Breast epithelium (tissue), 4 donors: ENCODE measurements at places on chromosomes 2 and 18.

DNA sequence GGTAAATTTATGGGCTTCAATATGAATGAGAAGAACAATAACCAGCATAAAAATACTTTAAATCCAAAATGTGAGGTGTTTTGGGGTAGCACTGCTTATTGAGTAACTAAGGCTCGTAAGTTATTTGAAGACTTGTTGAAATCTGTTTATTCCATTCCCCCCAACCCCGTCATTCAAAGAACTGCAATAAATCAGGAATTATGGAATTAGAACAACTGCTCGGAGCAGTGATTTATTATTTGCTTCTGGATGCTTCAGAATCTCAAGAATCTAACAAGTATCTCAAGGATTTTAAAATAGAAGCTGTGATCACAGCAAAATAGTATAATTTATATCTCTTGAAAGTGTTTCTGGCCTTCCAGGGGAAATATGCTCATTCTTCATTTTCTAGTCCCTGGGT lies 86.8 kb downstream of the EML6 start:
- no peaks in the 10 kb centered on the region for H3K4me1 ChIP-seq
- DNase-seq = no peak
- no peaks in the 10 kb centered on the region for H3K27me3 ChIP-seq
- H3K36me3 ChIP-seq = no peaks in the 10 kb centered on the region

GRCh38 chr2:128580988-128581848 lies 262.6 kb upstream of the HS6ST1 start:
- no peaks in the 10 kb centered on the region for H3K27me3 ChIP-seq
- no peak overlapping the region for H3K4me3 ChIP-seq
- no peaks in the 10 kb centered on the region for H3K4me1 ChIP-seq
- H3K27ac ChIP-seq = no peak overlapping the region
- no peaks in the 10 kb centered on the region for H3K36me3 ChIP-seq

GRCh38 chr18:37378336-37379010 lies 187.1 kb downstream of the CELF4 start:
- no peak overlapping the region for H3K4me3 ChIP-seq
- no peaks in the 10 kb centered on the region for H3K27me3 ChIP-seq
- H3K4me1 ChIP-seq = no peaks in the 10 kb centered on the region
- H3K36me3 ChIP-seq = no peaks in the 10 kb centered on the region

DNA sequence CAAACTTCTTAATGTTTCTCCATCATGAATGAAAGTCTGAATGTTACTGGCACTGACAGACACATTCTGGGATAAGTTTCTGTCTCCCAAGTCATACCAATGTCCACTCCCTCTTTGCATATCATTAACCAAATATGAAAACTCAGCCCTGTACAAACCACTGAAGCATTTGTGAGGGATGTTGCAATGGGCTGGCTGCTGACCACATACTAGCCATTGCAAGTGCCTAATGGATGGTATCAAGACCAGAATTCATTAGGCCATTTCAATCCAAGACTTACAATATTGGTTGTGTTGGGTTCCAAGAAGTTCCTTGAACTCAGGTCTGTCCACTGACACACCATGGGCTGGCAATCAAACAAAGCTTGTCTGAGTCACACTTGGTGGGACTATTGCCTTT lies 73.8 kb downstream of the CBLN2 start:
- no peak for DNase-seq
- no peak overlapping the region for H3K27ac ChIP-seq
- H3K36me3 ChIP-seq = no peaks in the 10 kb centered on the region
- no peak overlapping the region for H3K4me3 ChIP-seq
- H3K4me1 ChIP-seq = no peaks in the 10 kb centered on the region

- no peak for DNase-seq
- no peaks in the 10 kb centered on the region for H3K4me1 ChIP-seq
- H3K36me3 ChIP-seq = no peaks in the 10 kb centered on the region
- no peak overlapping the region for H3K27ac ChIP-seq
- no peaks in the 10 kb centered on the region for H3K27me3 ChIP-seq
These were observed 87.0 kb downstream of the FARSB start for GRCh38 chr2:222568865-222569264.

DNA sequence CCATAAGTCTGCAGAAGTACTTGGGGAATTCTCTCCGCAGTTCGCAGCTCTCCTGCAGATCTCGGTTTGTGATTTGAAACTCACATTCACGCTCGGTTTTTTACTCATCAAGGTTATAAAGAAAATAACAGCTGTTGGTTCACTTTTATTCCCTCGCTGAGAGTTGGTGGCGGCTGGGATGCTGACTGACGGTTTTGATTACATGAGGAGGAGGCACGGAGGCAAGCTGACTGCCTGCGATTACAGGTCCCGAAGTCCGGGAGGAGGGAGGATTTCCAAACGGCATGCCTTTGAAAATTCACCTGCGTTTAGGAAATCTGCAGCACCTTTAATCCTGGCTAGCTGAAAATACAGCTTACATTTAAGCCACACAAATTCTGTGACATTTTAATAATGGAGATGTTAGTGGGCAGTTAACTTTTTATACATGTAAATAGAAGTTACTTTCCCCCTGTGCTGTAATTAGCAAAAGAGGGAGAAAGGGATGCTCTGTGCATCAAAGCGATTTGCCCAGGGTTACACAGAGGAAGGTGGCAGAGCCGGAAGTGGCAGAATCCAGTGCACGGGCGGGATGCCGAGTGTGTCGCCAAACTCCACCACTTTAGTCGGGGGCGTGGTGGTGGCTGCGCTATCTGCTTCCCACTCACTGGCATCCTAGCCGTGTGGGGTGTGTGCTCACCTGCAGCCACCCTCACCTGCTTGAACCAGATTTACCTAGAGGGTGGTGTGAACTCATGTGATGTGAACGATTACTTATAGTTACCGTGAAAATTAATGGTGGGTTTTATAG lies 14.7 kb downstream of the AGAP1 start:
- no peaks in the 10 kb centered on the region for H3K27me3 ChIP-seq
- H3K4me1 ChIP-seq = no peaks in the 10 kb centered on the region
- DNase-seq = no peak
- H3K4me3 ChIP-seq = no peak overlapping the region

GRCh38 chr2:64052463-64053241 lies 33.4 kb upstream of the VPS54 start:
- no peak for DNase-seq
- no peaks in the 10 kb centered on the region for H3K27me3 ChIP-seq
- H3K36me3 ChIP-seq = no peaks in the 10 kb centered on the region
- H3K4me1 ChIP-seq = no peaks in the 10 kb centered on the region
- H3K4me3 ChIP-seq = no peak overlapping the region

- H3K27me3 ChIP-seq = no peaks in the 10 kb centered on the region
- no peak overlapping the region for H3K4me3 ChIP-seq
- no peak overlapping the region for H3K27ac ChIP-seq
- DNase-seq = no peak
- no peaks in the 10 kb centered on the region for H3K36me3 ChIP-seq
- no peaks in the 10 kb centered on the region for H3K4me1 ChIP-seq
These were observed 129.0 kb upstream of the MYCN start for GRCh38 chr2:15811367-15811766.

GRCh38 chr18:69213842-69214241 lies 186.8 kb upstream of the DOK6 start:
- H3K4me3 ChIP-seq = no peak overlapping the region
- H3K27ac ChIP-seq = no peak overlapping the region
- DNase-seq = no peak

- H3K27ac ChIP-seq = no peak overlapping the region
- H3K4me3 ChIP-seq = no peak overlapping the region
- H3K36me3 ChIP-seq = no peaks in the 10 kb centered on the region
- DNase-seq = no peak
- no peaks in the 10 kb centered on the region for H3K27me3 ChIP-seq
These were observed 8.5 kb downstream of the RFX8 start for GRCh38 chr2:101466426-101466825.

GRCh38 chr2:68059784-68060525 lies 2.8 kb downstream of the C1D start:
- DNase-seq = no peak
- H3K27me3 ChIP-seq = no peaks in the 10 kb centered on the region

- no peaks in the 10 kb centered on the region for H3K4me1 ChIP-seq
- H3K27ac ChIP-seq = no peak overlapping the region
- H3K36me3 ChIP-seq = no peaks in the 10 kb centered on the region
- H3K4me3 ChIP-seq = no peak overlapping the region
- no peak for DNase-seq
- no peaks in the 10 kb centered on the region for H3K27me3 ChIP-seq
These were observed 64.5 kb upstream of the CTLA4 start for GRCh38 chr2:203803053-203803429.

DNA sequence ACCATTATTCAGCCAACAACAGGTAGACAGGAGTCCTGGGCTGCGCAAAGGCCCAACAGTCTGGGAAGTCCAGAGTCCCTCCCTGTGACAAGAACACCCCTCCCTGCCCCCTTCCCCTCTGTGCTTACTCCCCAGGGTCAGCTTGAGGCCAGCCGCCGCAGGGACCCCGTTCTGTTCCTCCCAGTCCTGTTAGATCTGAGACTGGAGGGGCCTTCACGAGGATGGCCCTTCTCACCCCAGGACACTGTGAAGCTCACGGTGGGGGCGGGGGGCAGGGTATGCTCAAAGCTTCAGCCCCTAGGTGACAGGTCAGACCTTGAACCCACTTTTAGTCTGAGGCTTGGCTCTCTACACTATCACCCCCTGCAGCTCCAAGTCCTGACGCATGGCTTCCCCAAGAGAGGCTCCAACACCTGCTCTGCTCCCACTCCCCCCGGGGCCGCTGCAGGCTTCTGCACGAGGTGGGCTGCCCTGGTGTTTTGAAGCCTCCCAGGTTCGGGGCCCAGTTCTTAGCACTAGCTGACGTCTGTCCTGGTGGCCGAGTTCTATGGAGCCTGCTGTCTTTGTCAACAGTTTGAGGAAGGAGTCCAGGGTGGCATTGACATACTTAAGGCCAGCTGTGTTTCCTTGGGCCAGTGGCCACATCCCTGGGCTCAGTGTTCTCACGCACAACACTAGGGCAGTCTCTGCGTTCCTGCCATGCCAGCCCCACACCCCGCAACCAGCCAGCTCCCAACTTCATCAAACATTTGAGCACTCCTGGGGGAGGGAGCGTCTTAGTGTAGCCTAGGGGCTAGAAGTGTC lies 37.2 kb upstream of the HPCAL1 start:
- no peak overlapping the region for H3K4me3 ChIP-seq
- no peaks in the 10 kb centered on the region for H3K27me3 ChIP-seq
- no peak overlapping the region for H3K27ac ChIP-seq
- DNase-seq = peak; percentile 46

- H3K4me1 ChIP-seq = no peaks in the 10 kb centered on the region
- DNase-seq = no peak
- no peak overlapping the region for H3K27ac ChIP-seq
- no peaks in the 10 kb centered on the region for H3K27me3 ChIP-seq
- no peaks in the 10 kb centered on the region for H3K36me3 ChIP-seq
These were observed 2.8 kb downstream of the UGT1A8 start for GRCh38 chr2:233620204-233620603.

DNA sequence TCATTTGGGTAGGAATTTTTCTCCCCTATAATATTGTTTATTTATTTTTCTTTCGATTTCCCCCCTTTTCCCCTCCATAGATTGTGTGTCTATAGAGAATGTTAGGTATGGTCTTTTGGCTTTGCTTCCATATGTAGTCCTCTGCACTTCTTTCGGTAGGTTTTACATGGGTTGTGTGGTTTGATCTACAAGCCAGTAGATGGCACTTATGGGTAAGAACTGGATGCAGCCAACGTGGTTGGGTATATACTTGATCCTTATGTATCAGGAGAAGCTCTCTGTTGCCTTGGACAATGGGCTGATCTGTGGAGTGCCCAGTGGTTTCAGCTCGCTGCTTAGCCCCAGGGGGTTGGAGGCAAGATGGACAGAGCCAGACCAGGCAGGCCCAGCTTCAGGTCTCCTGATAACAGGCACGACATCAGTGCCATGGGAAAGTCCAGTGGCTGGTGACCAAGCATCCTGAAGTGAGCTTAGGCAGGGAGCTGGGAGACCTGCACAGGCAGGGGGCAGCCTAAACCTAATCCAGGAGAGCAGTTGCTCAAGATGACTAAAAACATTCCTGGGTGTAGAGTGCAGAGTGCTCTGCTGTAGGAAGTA lies 488.3 kb downstream of the CCDC85A start:
- no peaks in the 10 kb centered on the region for H3K27me3 ChIP-seq
- no peak for DNase-seq
- no peaks in the 10 kb centered on the region for H3K4me1 ChIP-seq
- H3K36me3 ChIP-seq = no peaks in the 10 kb centered on the region
- H3K27ac ChIP-seq = no peak overlapping the region
- no peak overlapping the region for H3K4me3 ChIP-seq

GRCh38 chr2:8234253-8234652 lies 447.6 kb upstream of the ID2 start:
- no peaks in the 10 kb centered on the region for H3K36me3 ChIP-seq
- H3K4me1 ChIP-seq = no peaks in the 10 kb centered on the region
- H3K27ac ChIP-seq = no peak overlapping the region

DNA sequence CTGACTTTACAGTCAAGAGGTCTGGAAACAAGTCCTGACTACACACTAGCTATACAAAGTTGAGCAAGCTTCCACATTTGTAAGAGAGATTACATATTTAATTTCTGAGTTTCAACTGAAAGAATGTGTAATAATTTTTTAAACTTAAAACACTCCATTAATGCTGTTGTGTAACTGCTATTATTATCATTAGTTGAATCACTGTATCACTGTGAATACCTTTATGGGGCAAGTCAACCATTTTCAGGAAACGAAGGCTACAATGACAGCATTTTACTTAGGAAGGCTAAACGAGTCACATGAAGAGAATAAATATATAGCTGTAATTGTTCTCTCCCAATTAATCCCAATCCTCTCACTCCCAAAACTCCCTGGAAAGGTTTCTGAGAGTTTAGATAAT lies 46.3 kb downstream of the TRIP12 start:
- H3K4me3 ChIP-seq = no peak overlapping the region
- DNase-seq = no peak
- no peak overlapping the region for H3K27ac ChIP-seq
- no peaks in the 10 kb centered on the region for H3K27me3 ChIP-seq

GRCh38 chr2:187336332-187336731 lies 111.7 kb downstream of the CALCRL start:
- H3K27me3 ChIP-seq = no peaks in the 10 kb centered on the region
- no peak overlapping the region for H3K4me3 ChIP-seq
- no peaks in the 10 kb centered on the region for H3K4me1 ChIP-seq
- DNase-seq = no peak

GRCh38 chr2:239295377-239296019 lies 105.3 kb downstream of the HDAC4 start:
- H3K4me3 ChIP-seq = no peak overlapping the region
- H3K36me3 ChIP-seq = no peaks in the 10 kb centered on the region
- H3K4me1 ChIP-seq = no peaks in the 10 kb centered on the region
- DNase-seq = peak; percentile 24
- H3K27me3 ChIP-seq = no peaks in the 10 kb centered on the region

- no peak overlapping the region for H3K4me3 ChIP-seq
- H3K27me3 ChIP-seq = peaks cover 8% of the 10 kb centered on the region
- no peaks in the 10 kb centered on the region for H3K4me1 ChIP-seq
- DNase-seq = no peak
- H3K27ac ChIP-seq = no peak overlapping the region
These were observed 94.0 kb downstream of the CELF4 start for GRCh38 chr18:37471637-37472036.

DNA sequence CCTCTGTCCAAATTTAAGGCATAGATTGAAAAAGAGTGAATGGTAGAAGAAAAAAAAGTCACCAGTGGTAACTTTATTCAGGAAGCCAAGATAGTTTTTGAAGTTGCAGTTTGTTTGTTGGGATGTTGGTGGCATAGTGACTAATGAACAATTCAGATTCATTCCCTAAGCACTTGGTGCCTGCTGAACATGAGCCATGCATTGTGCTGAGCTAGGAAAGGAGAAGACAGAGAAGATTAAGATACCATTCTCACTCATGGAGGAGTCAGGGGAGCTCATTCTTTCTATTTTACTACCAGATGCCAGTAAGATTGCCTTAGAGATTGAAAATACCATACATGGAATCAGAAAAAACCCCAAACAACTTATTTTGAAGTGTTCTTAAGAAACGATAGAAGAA lies 25.1 kb downstream of the MEIS1 start:
- no peak for DNase-seq
- H3K27ac ChIP-seq = no peak overlapping the region
- no peak overlapping the region for H3K4me3 ChIP-seq
- no peaks in the 10 kb centered on the region for H3K27me3 ChIP-seq
- H3K4me1 ChIP-seq = no peaks in the 10 kb centered on the region
- no peaks in the 10 kb centered on the region for H3K36me3 ChIP-seq
